ENCODE measurements at places on chromosomes 7 and 10.
A peak's percentile ranks its signal among the peaks of the same experiment; 100 is the strongest.

DNA sequence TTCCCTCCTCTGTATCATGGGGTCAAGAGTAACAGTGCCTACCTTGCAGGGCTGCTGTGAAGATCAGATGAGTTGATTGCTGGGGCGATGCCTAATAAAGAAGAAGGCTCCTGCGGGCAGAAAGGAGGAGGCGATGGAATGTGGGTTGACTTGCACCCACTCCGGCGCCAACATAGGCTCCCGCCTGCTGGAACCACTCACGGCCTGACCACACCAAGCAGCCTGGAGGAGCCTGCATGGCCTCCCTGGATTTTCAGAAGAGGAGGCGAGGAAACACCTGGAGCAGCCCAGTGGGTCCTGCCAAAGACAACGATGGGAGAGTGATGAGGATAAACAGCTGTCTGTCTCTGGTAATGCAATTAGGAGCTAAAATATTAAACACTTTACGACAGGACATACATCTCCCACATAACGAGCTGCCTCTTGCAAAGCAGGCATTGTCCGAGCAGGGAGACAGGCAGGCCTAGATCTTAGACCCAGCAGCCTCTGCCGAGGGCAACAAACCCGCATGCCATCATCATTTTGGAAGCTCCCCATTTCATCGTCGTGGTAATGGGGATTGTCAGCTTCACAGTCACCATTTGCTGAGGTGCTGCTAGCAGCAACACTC, 302.9 kb upstream of the ZMIZ1 start:
- no peak for DNase-seq

DNA sequence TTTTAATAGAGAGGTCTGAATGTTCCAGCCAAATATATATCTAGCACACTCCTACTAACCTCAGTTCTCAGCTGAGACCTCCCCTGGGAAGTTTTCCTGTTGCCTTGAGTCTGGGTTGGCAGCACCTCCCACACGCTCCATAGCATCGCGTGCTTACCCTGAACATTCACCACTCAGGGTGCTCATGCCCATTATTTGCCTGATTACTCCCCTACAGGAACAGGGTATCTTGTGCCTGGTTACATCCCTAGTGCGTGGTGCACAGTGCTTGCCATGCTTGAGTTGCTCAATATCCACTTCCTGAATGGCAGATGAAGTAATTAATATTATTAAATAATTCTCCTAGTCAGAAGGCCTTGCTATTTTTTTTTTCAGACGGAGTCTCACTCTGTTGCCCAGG, 269.9 kb upstream of the IMMP2L start:
- no peak for DNase-seq

GRCh38 chr7:102291056-102291915, 4.6 kb downstream of the SH2B2 start:
- DNase-seq, result no peak

DNA sequence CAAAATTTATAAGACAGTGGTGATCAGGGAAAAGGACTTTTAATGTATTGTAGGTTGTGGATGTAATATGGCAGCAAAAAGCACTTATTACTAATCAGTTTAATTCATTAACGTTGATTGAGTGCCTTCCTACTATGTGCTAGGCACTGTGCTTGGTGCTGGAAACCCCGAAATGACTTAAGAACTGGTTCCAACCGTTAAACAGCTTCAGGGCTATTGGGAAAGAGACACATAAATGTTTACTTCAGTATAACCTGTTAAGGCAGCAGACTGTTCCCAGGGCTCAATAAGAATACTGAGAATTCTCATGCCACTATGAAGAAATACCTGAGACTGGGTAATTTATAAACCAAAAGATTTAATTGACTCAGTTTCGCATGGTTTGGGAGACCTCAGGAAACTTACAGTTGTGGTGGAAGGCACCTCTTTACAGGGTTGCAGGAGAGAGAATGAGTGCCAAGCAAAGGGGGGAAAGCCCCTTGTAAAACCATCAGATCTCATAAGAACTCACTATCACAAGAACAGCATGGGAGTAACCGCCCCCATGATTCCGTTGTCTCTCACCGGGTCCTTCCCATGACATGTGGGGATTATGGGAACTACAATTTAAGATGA, 1.1 kb upstream of the SLC25A13 start:
- no peak for DNase-seq

GRCh38 chr10:102300278-102300843, 55.0 kb downstream of the GBF1 start:
- peak; percentile 67 for DNase-seq

DNA sequence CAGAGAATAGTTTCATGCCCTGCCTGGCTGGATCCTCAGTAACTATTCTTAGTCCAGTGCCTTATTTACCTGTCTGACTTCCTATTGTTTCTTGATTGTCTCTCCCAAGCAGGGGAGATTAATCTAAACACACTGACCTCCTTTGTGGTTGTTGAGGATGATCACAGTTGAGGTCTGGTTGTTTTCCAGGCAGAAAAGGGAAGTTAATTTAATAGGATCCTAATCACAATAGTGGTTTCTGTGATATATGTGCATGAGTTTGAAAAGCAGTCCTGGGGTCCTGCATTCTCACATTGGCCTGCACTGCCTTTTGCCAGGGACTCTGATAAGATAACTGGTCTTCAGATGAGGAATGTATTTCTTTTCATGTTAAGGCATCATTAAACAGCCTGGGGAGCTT, 130.1 kb downstream of the SND1 start:
- no peak for DNase-seq

- DNase-seq, result no peak
These were observed 22.5 kb upstream of the MKLN1 start for GRCh38 chr7:131305152-131305551.

GRCh38 chr7:69617364-69617763, 19.1 kb downstream of the AUTS2 start:
- no peak for DNase-seq

DNA sequence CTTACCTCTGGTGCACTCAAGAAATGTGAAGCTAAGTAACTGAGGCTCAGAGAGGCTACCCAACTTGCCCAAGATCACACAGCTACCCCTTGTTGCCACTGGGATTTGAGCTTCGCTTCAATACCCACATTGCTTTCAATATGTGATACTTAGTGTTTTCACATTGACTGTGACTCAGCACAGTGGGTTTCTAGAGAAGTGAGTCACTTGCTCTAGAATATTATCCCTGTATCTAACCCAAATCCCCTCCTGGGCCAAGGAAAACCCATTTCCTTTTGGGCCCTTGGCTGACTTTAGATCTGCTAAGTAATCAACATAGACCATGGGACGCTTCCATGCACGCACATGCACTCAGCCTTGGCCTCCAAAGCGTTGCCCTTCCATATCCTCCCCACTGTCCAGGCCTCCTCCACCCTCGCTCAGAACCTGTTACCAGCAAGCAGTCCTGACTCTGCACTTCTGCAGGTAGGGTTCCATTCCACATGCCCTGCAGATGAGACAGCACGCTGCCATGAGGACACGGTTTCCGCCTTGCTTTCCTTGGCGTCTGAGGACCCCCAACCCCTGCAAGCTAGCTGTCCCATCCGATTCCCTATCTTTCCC, 87.7 kb upstream of the CHST15 start:
- no peak for DNase-seq

- DNase-seq, result no peak
These were observed 47.7 kb upstream of the INPP5A start for GRCh38 chr10:132489704-132490534.

DNA sequence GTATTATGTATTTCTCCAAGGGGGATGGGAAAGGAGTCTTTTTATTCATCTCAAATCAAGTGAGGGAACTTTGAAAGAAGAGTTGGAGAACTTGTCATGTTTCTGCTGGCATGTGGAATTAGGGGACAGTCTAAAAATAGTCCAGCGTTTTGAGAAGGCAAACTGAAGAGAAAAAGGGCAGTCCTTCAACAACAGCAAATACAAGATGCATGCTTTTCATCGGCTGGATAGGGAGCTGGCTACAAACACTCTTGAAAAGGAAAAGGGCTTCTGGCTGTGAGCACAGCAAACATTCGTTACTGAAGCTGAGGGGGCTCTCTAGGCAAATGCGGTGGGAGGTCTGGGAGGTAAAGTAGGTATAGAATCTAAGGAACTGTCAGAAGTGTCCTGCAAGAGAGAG, 91.9 kb downstream of the AHR start:
- no peak for DNase-seq

GRCh38 chr7:93327006-93327633, 95.0 kb downstream of the VPS50 start:
- peak; percentile 77 for DNase-seq

DNA sequence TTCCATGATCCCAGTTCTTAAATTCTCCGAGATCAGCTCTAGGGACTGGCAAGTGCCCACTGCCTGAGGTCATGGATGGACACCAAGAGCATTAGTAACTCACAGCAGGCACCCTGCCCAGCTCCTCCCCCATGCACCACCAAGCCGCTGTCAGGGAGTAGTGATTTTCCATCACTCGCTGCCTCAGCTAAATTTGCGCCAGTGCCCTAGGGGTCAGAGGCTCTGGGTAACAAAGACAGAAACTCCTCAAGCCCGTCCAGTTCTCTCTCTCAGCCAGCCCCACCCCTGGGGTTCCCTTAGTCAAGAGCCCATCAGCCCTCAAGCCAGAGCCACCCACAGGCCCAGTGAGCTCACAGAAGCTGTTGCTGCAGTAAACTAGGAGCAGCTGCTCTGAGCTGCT, 30.0 kb downstream of the PAX2 start:
- DNase-seq, result no peak

GRCh38 chr7:93055543-93056107, 62.2 kb downstream of the SAMD9 start:
- DNase-seq, result peak; percentile 63

DNA sequence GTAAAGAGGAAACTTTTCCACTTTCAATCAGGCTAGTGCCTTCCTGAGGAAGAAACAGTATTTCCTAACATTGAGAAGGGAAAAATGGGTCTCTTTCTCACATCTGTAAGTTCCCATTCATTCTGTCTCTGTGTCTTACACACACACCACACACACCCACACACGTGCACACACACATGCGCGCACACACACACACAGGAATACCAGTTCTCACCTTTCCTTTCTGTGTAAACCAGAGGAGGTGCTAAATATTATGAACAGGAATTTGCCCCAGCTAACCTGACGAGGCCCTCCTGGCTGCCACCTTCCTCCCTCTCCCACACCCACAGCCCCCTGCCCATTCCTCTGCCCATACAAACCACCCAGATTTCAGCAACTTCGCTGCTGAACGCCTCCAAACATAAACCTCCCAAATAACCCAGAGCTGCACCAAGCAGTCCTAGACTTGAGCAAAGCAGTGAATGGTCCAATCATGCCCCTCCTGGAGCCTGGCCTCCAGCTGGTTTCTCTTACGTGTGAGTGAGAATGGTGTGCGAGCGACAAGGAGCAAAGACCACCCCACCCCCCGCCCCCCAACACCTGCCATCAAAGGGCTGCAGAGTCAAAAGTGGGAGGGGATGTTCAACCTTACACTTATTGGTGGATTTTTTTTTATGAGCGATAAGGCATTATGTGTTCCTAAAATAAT, 190.5 kb downstream of the HECW1 start:
- no peak for DNase-seq

GRCh38 chr7:2046581-2047565, 185.9 kb downstream of the MAD1L1 start:
- no peak for DNase-seq

GRCh38 chr10:132103116-132103910, 37.6 kb downstream of the JAKMIP3 start:
- no peak for DNase-seq

GRCh38 chr7:2644220-2644561, 12.4 kb downstream of the TTYH3 start:
- DNase-seq, result no peak

GRCh38 chr10:124465777-124466488, 4.3 kb downstream of the LHPP start:
- DNase-seq, result no peak

- no peak for DNase-seq
These were observed 10.8 kb downstream of the PARD3 start for GRCh38 chr10:34804306-34804705.

DNA sequence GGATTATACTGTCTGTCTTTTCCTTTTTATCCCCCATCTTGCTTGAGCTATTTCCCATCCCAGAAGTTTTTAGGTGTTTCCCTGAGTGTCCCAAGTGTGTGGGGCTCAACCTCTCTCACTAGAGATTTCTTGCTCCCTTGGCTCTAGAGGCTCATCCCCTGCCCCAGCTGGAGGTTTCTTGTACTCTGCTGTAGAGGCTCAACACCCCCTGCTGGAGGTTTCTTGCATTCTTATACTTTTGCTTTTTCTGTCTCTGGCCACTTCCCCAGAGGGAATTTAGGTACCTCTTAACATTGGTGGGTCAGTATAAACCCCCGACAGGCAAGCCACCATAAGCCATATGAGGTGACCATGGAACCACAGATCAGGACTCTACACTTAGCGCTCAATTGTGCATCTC, 114.2 kb upstream of the FAM3C start:
- no peak for DNase-seq

DNA sequence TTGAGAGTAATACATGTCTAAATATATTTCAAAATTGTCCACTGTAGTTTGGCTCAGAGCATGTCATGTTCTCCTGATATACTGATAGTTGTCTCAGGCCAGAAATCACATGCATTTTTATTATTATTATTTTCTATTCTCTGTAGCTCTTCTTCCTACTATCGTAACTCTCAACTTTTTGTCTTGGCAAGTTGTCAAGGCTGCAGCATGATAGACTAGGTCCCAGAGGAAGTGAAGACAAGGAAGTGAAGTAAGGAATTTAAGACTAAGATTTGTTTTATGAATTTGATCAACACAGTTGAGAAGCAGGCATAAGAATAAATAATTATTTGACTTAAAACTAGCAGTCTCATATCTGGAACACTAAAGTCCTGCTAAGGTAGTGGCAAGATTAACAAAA, 369.5 kb downstream of the ABCA13 start:
- no peak for DNase-seq

DNA sequence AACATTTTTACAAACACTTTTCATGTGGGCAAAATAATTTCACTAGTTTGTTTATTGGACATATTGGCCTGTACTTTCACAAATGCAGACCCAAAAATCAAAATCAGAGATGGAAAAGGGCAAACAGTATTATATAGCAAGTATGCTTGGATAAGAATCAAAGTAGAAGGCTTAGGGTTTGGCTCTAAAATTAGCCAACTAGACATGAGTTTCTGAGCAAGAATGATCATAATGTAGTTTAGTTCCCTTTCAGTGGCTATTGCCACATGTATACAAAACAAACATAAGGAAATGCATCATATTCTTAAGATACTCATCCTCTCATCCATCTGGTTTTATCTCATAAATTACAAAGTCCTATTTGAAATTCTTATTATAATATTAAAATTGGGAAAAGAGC, 132.5 kb downstream of the IMMP2L start:
- peak; percentile 6 for DNase-seq

GRCh38 chr10:132443605-132443982, 46.6 kb downstream of the PWWP2B start:
- DNase-seq, result peak; percentile 86

DNA sequence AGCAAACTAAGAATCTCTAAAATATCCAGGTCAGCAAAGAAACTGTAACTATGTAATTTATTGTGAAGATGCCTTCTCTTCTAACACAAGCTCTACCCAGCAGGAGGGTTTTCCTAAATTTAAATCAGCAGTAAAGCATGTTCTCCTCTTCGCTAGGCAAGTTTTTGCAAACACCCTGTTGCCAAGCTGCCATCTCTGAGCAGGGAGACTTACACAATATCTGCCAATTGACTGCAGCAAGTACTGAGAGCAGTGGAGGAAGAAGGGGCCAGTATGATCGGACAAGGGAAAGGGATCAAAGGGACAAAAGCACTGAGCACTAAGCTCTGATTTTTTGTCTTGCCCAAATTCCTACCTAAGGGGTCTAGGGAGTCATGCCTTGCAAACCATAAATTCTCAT, 16.0 kb upstream of the LANCL2 start:
- DNase-seq, result no peak

- peak; percentile 23 for DNase-seq
These were observed 138.1 kb downstream of the NOC3L start for GRCh38 chr10:94224656-94225055.

- DNase-seq, result no peak
These were observed 2.8 kb upstream of the SMARCD3 start for GRCh38 chr7:151251328-151251688.
